ENCODE measurements at places on chromosomes 6 and 20. TPM values are rescaled to one million over a fixed set of nuclear protein-coding genes. Genes with fewer than 3 reads are reported as not detected.

DNA sequence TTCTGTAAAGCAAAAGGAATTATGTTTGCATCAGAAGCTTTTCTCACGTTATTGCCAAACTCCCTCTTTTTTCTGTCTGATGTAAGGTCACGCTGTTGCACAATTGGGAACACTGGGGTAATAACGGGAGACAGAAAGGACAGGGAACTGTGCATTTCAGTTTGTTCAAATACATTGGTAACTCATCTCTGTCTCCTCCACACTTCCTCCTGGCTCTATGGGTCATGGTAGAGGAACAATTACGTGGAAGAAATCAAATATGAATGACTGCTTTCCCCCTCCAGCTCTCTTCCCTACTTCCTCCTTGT, 132.2 kb upstream of the TNFAIP3 start:
- no peak for DNase-seq

- no peak for DNase-seq
Observed at GRCh38 chr20:43895235-43895634, 19.4 kb upstream of the TOX2 start.

The NPBWR2 gene
- not detected for polyA plus RNA-seq

The IL17A gene
- polyA plus RNA-seq, result not detected

The PNLDC1 gene
- 0.39 TPM for polyA plus RNA-seq
